Fibroblast of skin of abdomen (primary cell): ENCODE measurements at places on chromosomes 11 and 22.
A peak's percentile ranks its signal among the peaks of the same experiment; 100 is the strongest.

- no peak for DNase-seq
Observed at GRCh38 chr11:1129143-1129610, 28.6 kb upstream of the MUC5AC start.

GRCh38 chr11:69311767-69312385 is 17.9 kb downstream of the MYEOV start:
- peak; percentile 40 for DNase-seq

DNA sequence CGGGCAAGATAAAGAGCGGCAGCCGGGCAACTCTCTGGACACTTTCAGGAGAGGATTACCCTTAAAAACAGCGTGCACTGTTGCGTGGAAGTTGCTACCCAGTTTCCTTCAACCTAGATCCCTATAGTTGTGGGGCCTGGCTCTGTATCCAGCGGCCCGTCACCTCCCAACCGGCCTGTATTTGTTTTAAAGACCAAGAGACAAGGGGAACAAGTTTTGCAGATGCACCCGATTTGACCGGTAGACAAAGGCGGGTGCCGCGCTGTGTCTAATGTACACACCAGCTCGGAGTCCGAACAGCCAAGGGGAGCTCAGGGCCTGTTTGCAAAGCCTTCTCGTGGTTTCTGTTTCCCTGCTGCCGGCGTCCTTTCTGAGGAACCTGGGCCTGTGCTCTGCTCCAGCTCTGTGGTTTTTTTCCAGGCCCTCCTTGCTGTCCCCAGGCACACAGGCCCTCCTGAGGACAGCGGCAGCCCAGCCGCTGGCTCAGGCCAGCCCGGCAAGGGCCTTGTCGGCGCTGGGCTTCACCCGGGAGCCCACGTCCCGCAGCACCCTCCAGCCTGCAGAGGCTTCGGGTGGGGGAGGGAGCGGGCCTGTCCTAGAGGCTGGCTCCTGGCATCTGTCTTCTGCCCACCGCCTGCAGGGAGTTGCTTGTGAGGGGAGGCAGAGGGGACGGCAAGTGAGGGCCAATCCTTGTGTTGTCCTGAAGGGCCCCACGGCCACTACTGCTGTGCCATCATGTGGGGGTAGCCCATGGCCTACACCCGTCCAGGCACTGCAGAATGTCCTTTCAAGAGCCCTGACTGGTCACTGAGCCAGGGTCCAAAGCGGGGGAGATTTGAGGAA is 1.4 kb downstream of the TBX1 start:
- peak; percentile 20 for DNase-seq

- DNase-seq: no peak
Observed at GRCh38 chr11:2139621-2140337, 590 bp upstream of the IGF2 start.

DNA sequence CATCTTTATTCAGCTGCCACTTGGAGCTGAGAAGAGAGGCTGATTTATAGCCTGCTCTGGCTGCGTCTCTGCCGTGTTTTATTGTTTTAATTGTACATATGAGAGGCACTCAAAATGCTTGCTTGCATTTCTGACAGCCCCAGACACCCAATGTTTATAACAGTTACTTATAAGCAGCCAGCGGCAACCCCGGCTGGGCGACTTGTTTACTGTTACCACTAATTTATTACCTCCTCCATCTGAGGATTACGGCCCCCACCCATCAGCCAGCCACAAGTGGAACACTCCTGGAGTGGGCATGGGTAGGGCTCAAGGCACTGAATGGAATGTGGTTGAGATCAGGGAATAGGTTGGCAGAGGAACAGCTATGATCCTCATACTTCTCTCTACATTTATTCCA is 61.2 kb downstream of the CLPB start:
- DNase-seq: no peak

DNA sequence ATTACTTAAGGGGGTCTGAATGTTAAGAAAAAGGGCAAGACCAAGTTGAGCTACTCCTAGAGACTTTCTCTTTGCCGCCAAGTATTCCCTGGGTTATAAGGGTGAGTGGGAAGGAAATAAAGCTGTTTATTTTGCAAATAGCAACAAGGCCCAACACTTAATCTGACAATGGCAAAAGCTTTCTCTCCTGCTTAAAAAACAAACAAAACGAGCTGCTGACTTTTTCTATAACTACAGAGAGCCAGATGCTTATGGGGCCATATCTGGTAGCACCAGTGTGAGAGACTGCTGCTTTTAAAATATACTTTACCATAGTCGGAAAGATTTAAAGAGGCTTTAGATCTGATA is 2.3 kb upstream of the KDM2A start:
- DNase-seq: no peak

- no peak for DNase-seq
Observed at GRCh38 chr11:118715837-118716260, 36.4 kb upstream of the TREH start.

- no peak for DNase-seq
Observed at GRCh38 chr11:13777341-13777985, 109.0 kb downstream of the FAR1 start.

GRCh38 chr22:25008666-25009065 is 56.1 kb downstream of the KIAA1671 start:
- no peak for DNase-seq

- DNase-seq: no peak
Observed at GRCh38 chr11:10075141-10075540, 218.9 kb downstream of the SBF2 start.

- no peak for DNase-seq
Observed at GRCh38 chr22:38208551-38208968, 6.8 kb downstream of the MAFF start.

DNA sequence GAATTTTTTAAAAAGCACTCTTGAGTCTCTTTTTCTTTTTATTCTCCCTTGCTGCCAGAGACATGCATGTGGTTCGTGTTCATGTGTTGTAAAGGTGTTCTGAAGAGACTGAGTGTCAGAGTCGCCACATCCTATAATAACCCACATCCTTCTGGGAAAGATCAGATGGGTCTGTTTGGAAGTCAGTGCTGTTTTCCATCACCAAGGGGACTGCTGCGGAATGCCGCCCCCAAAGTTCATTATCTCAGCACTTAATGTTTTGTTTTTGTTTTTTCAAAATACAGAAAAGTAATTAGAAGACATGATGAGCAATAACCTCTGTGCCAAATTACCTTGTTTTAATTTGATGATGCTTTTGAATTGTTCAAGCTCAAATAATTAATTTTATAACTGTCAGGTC is 56.9 kb upstream of the EIF3M start:
- no peak for DNase-seq

DNA sequence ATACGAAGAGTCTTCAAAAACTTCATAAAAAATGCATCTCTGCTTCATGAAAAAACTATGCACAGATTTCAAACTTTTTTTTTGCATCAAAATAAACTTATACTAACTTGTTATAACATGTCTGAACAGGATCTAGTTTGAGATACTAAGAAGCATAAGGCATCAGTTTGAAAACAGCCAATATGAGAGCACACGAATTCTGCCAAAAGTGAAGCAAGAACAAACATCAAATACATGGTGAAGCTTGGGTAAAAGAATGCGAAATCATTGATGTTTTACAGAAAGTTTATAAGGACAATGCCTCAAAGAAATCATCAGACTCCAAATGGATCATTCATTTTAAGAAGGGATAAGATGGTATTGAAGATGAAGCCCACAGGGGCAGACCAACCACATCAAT is 389.1 kb upstream of the TENM4 start:
- DNase-seq: no peak

DNA sequence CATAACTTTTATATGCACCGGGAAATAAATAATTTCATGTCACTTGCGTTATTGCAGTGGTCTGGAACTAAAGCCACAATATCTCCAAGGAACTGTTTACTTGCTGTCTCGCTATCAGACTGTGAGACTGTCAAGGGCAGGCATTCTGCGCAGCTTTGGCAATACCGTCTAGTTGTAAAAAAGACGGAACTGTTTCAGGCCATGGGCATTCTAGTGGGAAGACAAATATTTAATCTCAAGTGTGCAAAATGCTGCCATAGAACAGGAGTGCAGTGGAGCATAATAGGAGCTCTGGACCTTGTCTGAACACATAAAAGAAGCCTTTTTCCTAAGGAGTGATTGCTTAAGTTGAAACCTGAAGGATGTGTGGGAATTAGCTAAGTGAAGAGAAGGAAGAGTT is 53.8 kb downstream of the PACS1 start:
- no peak for DNase-seq

DNA sequence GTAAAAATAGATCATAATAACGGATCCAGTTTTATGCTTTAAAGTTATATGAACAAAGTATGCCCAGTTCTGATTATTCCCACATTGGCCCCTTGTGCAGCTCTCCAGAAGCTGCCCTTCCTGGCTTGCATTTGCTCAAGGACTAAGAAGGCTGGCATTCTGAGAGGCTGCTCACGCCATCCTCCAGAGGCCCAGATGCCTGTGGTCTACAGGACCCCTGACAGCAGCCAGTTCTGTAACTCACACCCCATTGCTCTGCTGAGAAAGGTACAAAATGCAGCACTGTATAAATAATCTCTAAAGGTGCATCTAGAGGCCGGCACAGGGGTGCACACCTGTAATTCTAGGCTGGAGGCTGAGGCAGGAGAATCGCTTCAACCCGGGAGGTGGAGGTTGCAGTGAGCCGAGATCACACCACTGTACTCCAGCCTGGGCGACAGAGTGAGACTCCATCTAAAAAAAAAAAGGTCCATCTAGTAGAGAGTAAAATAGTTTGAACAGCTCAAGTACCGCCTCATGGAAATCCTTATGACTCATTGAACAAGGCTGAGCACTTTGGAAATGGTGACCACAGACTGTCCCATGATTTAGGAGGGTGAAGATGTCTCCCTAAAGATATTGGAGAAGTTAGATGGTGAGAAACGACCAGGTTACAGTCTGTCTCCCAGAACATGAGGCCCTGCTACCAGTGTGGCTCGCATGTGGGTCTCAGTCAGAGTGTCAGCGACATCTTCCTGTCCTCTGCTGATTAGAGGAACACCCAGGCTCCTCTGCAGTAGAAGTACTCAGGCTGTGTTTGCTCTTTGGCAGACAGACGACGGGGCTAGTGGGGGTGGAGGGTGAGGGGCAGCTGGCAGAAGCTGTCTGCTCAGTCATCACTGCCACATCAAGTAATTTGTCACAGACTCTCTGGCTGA is 56.3 kb downstream of the KREMEN1 start:
- peak; percentile 72 for DNase-seq

DNA sequence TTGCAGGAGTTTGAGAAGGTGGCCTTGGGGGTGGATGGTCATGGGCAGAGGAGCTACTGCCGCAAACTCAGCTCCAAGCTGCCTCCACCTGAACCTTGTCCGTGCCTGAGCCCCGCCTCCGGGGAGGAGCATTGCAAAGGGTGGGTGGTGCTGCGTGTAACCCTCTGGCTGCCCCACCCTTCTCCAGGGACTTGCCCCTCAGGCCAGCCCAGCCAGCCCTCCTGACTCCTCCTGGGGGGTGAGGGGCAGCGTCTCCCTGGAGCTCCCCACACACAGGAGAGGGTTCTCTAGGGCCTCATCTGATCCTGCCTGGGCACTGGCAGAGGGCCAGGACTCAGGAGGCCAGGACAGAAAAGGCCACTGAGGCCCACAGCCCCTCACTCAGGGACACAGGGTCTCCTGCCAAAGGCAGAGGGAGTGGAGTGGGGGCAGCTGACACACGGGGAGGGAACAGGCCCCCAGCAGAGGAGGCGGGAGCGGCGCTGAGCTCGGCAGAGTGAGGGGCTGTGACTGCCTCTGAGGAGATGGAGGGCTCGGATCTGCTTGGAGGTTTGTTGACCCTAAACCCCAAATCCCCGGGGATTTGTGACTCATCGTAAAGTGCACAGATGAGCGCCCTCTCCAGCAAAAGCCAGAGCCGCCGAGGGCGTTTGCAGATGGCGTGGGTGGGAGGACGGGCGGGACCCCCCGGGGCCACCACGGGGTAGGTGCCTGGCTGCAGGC is 12.8 kb downstream of the BRSK2 start:
- no peak for DNase-seq

- DNase-seq: no peak
Observed at GRCh38 chr11:113553915-113554314, 78.7 kb upstream of the DRD2 start.

- no peak for DNase-seq
Observed at GRCh38 chr11:70503468-70504221, 105.3 kb downstream of the CTTN start.

GRCh38 chr11:87290304-87290922 is 252.7 kb downstream of the TMEM135 start:
- peak; percentile 54 for DNase-seq

GRCh38 chr22:23274146-23274526 is 93.8 kb downstream of the BCR start:
- DNase-seq: no peak

DNA sequence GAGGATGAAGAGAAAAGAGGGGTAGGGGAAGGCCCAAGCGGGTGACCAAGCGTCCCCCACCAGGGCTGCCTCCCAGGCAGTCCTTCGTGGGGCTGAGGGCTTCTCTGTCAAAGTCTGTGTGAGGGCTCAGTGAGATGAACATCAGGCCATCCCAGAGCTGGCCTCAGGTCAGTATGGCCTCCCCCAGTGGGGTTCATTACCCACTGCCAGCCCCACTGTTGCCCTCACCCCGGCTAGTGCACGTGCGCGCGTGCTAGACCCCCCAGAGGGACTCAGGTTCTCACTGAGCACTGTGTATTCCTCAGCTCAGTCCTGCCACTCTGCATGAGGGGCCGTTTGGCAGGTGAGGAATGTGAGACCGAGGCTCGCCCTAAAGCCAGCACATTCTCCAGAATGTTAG is 3.3 kb downstream of the KDELR3 start:
- DNase-seq: no peak

DNA sequence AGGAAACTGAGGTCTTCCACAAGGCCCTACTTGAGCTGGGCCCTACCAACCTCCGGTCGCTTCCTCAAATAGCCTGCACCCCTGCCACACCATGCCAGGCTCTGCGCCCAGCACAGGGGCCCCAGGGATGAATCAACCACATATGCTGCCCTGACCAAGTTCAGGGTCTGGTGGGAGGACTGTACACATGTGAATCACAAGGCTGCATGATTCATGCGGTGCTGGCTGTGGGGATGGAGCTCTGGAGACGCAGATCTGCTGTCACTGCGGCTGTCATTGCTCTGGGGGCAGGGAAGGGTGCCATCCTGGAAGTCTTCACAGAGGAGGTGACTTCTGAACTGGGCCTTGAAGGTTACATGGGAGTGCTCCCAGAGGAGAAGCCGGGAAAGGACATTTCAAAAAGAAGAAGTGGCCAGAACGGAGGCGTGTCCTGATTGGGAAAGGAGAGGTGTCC is 21.5 kb downstream of the CYTH4 start:
- peak; percentile 83 for DNase-seq

DNA sequence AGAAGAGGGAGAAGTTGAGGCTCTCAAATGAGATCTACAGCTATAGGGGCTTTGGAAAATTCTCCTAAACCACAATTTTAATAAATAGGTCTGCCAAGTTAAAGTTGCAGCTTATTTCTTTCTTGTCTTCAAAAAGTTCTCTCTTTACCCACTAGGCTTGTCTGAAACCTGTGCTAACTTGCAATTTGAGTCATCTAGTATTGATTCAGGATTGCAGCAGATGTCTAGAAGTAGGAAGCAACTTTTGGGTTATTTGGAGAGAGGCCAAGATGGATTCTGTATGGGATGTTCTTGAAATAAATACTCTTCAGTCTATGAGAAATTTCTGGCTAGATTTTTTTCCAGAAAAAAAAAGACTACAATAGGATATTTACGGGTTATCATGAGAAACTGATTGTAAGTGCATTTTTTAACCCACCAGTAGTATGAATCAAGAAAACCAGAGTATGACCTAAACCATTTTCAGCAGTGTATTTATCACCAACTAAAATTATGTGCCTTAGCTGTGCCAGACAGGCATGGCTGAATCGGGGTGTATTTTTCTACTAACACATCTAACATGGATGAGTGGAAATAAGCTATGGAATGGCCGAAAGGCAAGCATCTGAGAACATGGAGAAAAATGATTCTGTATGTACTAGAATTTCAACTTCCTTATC is 4.9 kb upstream of the RAB38 start:
- DNase-seq: peak; percentile 48

- DNase-seq: peak; percentile 31
Observed at GRCh38 chr11:8098879-8099278, 17.9 kb downstream of the TUB start.
